Activated CD8-positive, alpha-beta T cell treated with anti-CD3 and anti-CD28 coated beads, Interleukin-2, amount 10 ng/mL, durations not matched to agents 7 days and 5 days (primary cell): ENCODE measurements at places on chromosomes 3 and 15. TPM values are rescaled to one million over a fixed set of nuclear protein-coding genes. Genes with fewer than 3 reads are reported as not detected.

The CLN6 gene
- total RNA-seq = 64.5 TPM

The C3orf62 gene
- 11.1 TPM for total RNA-seq

The CAND2 gene
- total RNA-seq = 0.31 TPM

The C3orf52 gene
- total RNA-seq = 2.5 TPM

The THRB gene
- not detected for total RNA-seq

The SLC28A2 gene
- total RNA-seq = not detected

The TTC14 gene
- total RNA-seq = 53.5 TPM

The AADAC gene
- total RNA-seq = not detected

The ABI3BP gene
- not detected for total RNA-seq

The SLC6A11 gene
- not detected for total RNA-seq

The DUOXA2 gene
- total RNA-seq = not detected

The PLA2G4F gene
- total RNA-seq = not detected

The INSYN1 gene
- total RNA-seq = not detected

The GALNT15 gene
- total RNA-seq = not detected

The FGF12 gene
- total RNA-seq = not detected

The RHCG gene
- total RNA-seq = not detected
